Activated CD4-positive, alpha-beta T cell treated with anti-CD3 and anti-CD28 coated beads, Interleukin-10, Interleukin-2, amounts not matched to agents 100 ng/mL and 50 ng/mL, durations not matched to agents 16 hours and 8 hours (primary cell): ENCODE measurements at places on chromosomes 7 and 10.

DNA sequence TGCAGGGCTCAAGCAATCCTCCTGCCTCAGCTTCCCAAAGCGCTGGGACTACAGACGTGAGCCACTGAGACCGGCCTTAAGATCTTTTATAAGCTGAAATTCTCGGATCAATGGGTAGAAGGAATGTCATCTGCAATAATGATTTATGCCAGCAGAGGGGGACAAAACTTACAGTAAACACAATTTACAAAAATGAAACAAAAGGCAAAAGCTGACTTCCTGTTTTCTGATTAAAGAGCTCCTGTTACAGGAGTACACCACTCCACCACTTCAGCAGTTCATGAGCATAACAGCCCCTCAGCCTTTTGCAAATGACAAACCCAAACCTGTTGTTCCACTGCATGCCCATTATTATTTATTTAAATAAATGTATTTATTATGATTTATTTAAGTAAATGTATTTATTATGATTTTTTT lies 88.5 kb upstream of the ATP6V0A4 start:
- peak; percentile 83 for DNase-seq

GRCh38 chr7:85749696-85750453 lies 563.0 kb upstream of the SEMA3D start:
- no peak for DNase-seq

- DNase-seq: no peak
Observed at GRCh38 chr10:48417374-48417773, 110.9 kb downstream of the MAPK8 start.

- DNase-seq: no peak
Observed at GRCh38 chr7:112021379-112022044, 184.7 kb downstream of the DOCK4 start.

DNA sequence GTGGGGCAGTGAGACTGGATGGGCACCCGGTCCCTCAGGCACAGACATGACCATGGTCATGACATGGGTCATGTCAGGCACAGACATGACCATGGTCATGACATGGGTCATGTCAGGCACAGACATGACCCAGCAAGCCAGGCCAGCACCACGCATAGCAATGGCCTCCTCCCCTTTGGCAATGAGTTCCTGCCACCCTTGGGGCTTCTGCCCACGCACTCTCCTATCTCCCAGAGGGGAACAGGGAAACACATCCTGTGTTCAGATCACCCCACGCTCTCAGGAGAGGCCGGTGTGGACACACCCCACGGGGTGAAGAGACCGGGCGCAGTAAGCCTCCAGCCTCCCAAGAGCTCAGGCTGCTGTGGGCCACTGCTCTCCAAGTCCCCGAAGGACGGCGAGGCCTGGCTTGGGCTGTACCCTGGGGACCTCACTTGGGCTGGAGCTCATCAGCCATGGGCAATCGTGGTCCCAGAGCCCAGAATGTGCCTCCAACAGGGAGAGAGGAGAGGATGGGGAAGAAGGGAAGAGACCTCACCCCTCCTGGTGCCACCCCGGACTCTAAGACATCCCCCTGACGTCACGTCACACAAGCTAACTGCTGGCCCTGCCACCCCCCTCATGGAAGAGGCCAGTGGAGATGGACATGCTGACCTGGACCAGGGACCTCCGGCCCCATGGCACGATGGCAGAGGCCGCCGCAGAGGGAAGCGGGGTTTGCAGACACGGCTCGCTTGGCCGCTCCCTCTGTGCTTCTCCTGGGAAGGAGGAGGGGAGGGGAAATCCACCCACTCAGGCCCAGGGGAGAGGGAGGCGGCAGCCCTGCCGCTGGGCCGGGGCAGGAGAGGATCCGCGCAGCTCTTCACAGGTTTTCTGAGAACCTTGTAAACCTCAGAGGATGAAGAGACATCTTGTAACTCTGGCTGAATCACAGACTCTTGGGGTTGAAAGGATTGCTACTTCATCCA lies 269.6 kb downstream of the ELFN1 start:
- DNase-seq: peak; percentile 30

DNA sequence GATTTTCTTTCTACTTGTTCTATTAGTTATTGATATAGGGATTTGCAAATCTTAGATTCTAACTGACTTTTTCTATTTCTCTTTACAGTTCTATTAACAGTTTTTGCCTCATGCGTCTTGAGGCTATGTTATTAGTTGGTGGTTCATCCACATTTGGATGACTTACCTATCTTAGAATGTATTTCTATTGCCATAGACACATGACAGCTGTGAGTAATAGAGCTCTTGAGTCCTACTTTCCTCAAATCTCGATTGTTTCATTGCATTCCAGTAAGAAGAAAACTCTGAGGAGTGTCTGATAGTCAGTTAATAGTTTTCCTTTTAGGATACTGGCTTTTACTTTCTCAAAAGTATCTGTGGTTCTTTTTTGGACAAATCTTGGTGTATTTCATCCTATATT lies 241.4 kb upstream of the ZNF32 start:
- DNase-seq: no peak

DNA sequence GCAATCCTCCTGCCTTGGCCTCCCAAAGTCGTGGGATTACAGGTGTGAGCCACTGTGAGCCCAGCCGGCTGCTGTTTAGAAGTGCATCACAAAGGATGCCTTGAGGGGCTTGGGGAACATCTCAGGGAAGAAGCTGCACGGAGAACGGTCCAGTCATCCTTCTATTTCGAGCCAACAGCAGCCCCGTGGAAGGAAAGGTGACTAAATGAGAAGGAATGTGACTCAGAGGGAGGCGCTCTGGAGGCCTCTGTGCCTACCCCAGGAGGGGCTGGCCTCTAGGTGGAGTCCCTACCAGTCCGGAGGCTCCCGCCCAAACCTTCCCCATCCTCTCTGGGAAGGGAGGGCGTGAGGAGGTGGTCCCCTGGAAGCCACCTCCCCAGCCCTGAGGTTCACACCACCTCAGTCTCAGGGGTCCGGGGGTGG lies 76.2 kb downstream of the CTBP2 start:
- no peak for DNase-seq

- DNase-seq: no peak
Observed at GRCh38 chr10:58137813-58138212, 129.9 kb downstream of the IPMK start.

GRCh38 chr10:28411648-28412047 lies 108.8 kb upstream of the MPP7 start:
- peak; percentile 83 for DNase-seq
